Activated CD4-positive, alpha-beta T cell treated with anti-CD3 and anti-CD28 coated beads, Interleukin-2, amount 50 U/mL, for 48 hours (primary cell): ENCODE measurements at places on chromosomes 4 and X.

- DNase-seq = peak; percentile 90
These were observed 27.2 kb downstream of the TACC3 start for GRCh38 chr4:1748465-1748995.

GRCh38 chr4:109067508-109068235 lies 234.8 kb downstream of the COL25A1 start:
- DNase-seq = no peak

DNA sequence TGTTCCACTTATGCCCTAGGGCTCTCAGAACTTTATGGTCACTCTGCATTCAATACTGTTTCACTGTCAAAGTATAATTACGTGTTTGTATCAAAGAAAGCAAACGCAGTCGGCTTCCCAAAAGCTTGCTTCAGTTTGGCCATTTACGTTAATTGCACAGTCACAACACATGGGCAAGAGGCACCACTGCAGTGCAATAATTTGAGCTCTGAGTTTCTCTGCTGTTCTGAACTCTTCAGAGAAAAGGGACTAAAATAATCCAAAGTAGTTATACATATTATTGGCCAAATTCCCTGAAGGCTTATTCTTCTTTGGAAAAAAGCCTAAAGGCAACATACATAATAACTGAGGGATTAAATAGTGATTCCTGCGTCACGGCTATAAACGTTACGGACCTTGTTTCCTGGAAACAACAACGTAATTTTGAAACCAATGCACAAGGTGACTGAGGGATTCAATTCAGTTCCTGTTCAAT lies 51.3 kb downstream of the RNF150 start:
- no peak for DNase-seq

DNA sequence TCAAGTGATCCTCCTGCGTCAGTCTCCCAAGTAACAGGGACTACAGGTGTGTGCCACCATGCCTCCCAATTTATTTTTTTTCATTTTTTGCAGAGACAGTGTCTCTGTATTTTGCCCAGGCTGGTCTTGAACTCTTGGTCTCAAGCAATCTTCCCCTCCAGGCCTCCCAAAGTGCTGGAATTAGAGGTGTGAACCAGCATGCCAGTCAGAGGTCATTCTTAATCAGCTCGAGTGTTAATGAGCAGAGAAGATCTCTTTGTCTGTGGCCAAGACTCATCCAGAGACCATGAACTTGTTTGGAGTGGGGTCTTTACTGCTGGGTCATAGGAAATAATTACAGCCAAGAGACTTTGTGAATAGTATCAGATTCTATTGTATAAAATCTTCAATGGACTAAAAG lies 99.2 kb upstream of the AP1S2 start:
- no peak for DNase-seq

- DNase-seq = no peak
These were observed 61.7 kb downstream of the TMA16 start for GRCh38 chr4:163556177-163556576.

GRCh38 chr4:25870081-25870480 lies 7.3 kb upstream of the SEL1L3 start:
- no peak for DNase-seq

- DNase-seq = peak; percentile 21
These were observed 46.2 kb downstream of the SMARCA5 start for GRCh38 chr4:143559757-143560147.

- DNase-seq = no peak
These were observed 40.5 kb downstream of the CASP6 start for GRCh38 chr4:109662771-109663170.

DNA sequence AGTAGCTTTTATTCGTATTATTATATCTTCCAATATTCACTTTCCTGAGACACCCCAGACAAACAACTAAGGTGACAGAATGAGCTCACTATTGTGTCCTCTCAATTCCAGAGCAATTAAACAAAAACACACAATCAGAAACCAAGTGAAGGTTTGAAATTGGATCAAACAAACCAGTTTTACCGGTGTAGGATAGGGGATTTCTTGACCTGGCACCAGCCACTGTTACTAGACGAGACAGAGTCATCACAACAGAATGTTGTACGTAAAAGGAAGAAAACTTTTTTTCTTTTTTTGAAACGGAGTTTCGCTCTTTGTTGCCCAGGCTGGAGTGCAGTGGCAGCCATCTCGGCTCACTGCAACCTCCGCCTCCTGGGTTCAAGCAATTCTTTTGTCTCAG lies 43.7 kb downstream of the LDOC1 start:
- DNase-seq = no peak

- DNase-seq = no peak
These were observed 27.8 kb downstream of the VSIG4 start for GRCh38 chrX:66012094-66012534.

DNA sequence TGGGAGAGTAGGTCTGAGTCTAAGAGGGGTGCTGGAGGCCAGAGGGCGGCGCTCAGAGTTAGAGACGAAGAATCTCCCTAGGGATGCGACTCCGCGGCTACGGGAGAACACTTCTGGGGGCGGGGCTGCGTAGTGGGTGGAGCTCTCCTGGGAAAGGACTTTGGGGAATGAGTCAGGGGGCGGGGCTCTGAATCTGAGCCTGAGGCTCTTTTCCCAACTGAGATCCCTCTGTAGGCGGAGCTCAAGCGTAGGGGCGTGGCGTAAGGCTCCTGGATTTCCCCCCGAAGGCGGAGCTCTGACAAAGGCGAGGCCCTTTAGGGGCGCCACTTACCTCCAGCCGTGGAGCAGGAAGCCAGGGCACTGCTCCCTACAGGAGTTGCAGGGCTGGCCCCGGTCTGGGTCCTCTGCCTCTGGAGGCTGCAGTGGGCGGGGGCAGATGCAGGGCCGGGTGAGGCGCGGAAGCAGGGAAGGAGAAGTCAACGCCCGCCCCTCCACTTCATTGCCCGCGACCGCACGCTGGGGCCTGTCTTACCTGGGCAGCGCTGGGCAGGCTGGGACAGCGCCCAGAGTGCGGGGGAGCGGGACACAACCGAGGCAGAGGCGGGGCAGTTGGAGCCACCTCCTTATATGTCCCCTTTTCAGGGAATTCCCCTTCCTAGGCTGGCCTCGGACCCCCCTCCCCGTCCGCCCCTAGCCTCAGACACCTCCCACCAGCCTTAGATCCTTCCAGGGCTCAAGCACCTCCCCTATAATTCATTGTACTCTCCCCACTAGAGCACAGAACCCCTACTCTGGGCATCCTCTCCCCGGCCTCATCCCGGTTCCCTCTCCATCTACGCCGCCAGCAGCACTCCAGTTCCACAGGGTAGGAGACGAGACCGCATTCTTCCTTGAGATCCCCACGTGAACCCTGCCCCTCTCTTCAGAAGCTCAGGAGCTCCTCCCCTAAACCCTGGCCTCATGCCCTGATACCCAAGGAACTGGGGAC lies 1.6 kb downstream of the PRICKLE3 start:
- DNase-seq = peak; percentile 58

GRCh38 chrX:45445745-45446412 lies 245.2 kb upstream of the DIPK2B start:
- no peak for DNase-seq

GRCh38 chr4:57303012-57303751 lies 193.0 kb upstream of the IGFBP7 start:
- DNase-seq = no peak

GRCh38 chr4:72290737-72291136 lies 258.9 kb downstream of the NPFFR2 start:
- DNase-seq = no peak

GRCh38 chr4:168796362-168797106 lies 213.5 kb downstream of the CBR4 start:
- DNase-seq = no peak

DNA sequence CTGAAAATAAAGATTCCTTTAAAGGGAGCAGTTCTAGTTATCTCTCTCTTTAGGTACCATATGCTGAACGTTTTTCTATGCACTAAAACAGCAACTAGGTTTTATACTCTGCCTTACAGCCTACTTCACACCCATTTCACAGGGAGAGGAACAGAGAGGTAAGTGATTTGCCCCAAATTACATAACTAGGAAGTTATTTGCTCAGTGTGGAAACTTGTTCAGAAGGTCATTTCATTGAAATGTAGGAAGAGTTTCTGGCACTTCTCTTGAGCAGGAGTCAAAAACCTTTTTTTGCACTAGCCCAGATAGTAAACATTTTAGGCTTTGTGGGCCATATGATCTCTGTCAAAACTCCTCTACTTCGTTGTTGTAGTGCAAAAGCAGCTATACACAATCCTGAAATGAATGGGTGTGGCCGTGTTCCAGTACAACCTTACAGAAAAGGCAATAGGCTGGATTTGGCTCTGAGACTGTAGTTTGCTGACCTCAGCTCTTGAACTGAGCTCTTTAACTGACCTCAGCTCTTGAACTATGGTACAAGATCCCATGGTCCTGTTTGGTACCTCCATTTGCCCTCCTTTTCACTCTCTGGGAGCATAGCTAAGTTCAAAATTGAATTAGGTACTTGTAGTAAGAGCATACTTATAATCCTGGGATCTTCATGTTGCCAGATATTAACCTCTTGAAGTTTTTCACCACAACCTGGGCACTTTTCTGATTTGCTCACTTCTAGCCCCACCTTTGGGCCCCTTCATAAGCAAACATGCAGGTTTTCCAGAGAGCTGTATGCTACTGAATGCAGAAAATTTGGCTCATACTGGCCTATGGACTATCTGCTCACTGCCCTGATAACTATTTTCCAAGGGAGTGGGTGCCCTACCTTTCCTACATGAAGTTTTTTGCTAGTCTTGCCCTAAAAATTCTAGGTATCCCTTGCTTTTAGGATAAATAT lies 53.3 kb downstream of the AR start:
- no peak for DNase-seq

- DNase-seq = no peak
These were observed 104.0 kb downstream of the UNC5C start for GRCh38 chr4:95444812-95445211.

DNA sequence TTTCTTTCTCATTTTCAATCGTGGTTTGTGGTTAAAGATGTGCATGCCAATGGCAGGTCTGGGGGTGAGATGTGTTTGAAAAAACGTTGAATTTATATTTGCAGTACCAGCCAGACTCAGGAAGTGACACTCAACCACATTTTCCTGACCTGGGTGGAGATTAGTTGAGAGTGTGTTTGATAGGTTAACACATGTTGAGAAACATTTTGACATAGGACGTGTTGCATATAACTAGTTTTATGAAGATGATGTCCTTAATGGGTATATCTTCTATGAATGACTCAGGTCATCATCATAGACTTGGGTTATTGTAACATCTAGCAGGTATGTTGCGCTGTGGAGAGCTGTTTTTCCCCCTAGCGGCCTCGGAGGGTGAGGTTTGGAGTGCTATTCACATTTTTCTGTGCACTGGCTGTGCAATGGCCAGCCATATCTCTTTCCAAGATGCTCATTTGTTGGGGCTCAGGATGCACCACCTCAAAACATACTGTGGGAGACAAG lies 21.7 kb upstream of the CD38 start:
- DNase-seq = peak; percentile 79

DNA sequence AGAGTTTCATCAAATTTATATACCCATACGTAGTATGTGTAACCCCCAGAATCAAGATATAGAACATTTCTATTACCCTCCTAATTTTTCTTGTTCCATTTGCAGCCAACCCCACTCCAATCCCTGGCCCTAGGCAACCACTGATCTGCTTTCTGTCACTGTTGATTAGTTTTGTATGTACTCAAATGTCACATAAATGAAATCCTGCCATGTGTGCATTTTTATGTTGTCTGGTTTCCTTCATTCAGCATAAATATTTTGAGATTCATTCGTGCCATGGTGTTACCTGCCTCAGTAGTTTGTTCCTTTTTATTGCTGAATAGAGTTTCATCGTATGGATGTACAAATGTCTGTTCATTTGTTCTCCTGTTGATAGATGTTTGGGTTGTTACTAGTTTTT lies 126.3 kb downstream of the MID1IP1 start:
- no peak for DNase-seq

DNA sequence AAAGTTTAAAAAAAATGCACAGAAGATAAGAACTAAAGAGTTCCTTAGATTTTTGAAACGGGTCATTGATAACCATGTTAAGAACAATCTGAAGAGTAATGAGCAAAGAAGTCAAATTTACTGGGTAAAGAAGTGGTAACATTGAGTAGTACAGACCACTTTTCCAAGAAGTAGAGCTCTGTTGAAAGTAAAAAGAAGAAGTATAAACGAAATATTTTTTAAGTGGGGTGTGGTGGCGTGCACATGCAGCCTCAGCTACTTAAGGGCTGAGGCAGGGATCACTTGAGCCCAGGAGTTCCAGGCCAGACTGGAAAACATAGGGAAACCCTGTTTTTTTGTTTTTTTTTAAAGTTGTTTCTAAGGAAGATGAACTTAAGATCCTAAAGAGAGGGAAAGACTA lies 68.5 kb downstream of the UBA6 start:
- no peak for DNase-seq

GRCh38 chrX:3216581-3217180 lies 129.8 kb downstream of the MXRA5 start:
- DNase-seq = no peak

DNA sequence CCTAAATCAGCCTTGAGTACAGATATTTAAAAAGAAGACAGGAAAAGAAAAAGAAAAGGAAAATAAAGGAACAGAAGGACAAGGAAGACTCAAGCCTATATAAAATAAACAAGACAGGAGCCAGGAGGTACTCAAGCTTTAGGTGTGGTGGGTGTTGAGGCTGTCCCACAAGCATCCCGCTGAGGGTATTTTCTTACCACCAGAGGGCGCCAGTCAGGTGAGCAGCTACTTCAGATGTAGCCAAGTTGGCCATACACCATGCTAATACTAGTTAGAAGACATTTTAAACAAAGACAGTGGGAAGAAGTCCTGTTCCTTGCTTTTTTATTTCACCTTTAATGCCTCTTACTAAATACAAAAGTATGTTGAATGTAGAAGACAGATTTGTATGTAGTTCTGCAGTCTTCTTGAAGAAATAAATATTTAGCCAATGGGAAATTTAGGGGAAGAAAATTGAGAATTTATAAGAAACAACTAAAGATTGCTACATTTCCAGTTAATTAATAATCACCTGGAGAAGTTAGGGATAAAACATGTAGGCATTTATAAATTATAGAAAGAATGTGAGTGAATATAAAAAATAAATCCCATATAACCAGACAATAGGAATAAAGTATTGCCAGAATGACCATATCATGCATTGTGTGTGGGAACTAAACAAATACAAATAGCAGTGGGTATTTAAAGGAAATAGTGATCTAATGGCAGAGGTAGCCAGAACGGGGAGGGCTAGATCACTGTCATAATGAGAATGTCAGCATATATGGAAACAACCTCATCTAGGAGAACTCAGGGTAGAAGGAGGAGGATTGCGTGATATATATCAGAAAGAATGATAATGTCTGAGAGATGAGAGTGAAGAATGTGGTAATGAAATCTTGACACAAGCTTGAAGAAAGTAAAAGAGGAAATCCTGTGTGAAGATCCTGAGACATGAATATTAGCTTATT lies 71.0 kb downstream of the MTHFD2L start:
- DNase-seq = peak; percentile 83

DNA sequence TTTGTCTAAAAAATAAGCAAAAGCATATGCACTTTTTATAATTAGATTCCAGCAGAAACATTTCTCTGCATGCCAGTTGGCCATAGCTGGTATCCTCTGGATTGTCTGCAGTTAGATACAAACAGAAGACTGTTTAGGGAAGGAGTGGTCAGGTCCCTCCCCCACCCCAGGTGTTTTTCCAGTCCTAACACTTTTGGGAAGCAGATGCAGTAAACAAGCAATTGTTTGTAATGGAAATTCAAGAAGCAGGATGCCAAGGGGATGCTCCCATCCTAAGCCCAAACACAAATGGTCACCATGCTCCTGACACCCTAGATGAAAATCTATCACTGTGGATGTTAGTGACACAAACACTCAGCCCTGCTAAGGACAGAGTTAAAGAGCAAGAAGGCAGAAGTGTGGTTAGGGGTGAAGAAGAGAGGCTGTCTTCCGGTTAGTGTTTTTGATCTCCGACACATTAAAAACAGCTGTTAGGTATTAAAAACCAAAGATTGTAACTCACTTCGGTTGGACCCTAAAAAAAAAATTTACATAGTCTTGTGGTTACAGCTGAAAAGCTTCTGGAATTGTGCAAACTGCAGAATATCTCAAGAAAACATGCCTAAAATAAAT lies 7.9 kb downstream of the LEF1 start:
- no peak for DNase-seq
